ENCODE measurements at places on chromosomes 2 and 18.
A peak's percentile ranks its signal among the peaks of the same experiment; 100 is the strongest.

DNA sequence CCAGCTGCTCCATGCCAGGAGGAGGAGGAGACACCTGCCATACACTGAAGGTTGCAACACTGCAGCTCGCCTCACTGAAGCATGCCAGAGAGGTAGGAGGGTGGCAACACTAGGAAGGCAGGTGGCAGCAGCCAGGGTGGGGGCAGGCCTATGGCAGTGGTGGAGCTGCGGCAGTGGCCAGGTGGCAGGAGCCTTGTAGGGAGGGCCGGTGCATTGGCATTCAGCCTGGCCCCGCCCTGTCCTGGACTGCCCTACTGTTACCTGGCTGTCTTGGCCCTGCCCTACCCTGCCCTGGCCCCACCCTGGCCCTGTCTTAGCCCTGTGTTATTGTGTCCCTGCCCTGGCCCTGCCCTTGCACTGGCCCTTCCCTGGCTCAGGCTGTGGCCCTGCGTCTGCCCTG, 7.4 kb upstream of the ANKRD62 start:
- DNase-seq, result no peak

GRCh38 chr2:174183076-174183475, 65.3 kb downstream of the OLA1 start:
- no peak for DNase-seq

DNA sequence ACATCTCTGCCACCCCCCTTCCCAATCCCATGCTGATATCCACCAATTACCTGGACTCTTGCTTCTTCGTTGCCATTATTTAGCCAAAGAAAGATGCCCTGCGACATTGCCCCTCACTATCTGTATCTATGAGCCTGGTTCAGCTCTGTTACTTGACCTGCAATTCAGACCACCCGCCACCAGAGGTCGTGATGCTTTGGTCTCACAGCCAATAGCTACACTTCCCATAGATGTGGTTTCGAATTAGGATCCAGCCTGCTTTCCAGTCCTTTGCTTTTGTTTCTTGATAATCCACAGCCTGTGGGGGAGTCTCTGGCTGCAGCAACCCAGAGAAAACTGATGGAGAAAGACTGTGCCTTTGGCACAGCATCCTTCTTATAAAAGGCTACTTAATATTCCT, 239.4 kb downstream of the KLHL29 start:
- peak; percentile 39 for DNase-seq

DNA sequence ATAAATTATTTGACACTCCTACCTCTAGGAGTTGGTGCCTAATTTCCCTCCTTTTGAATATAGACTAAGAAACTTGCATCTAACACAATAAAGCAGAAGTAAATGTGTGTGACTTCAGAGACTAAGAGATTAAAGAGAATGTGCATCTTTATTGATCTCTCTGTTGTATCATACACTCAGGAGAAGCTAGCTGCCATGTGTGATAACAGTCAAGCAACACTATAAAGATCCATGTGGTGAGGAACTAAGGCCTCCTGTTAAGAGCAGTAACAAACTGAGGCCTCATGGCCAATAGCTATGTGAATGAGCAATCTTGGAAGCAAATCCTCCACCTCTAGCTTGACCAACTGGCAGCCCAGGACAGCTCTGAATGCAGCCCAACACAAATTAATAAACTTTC, 3.4 kb downstream of the FANCL start:
- DNase-seq, result no peak

- no peak for DNase-seq
Observed at GRCh38 chr2:219553168-219553417, 9.3 kb downstream of the TMEM198 start.

DNA sequence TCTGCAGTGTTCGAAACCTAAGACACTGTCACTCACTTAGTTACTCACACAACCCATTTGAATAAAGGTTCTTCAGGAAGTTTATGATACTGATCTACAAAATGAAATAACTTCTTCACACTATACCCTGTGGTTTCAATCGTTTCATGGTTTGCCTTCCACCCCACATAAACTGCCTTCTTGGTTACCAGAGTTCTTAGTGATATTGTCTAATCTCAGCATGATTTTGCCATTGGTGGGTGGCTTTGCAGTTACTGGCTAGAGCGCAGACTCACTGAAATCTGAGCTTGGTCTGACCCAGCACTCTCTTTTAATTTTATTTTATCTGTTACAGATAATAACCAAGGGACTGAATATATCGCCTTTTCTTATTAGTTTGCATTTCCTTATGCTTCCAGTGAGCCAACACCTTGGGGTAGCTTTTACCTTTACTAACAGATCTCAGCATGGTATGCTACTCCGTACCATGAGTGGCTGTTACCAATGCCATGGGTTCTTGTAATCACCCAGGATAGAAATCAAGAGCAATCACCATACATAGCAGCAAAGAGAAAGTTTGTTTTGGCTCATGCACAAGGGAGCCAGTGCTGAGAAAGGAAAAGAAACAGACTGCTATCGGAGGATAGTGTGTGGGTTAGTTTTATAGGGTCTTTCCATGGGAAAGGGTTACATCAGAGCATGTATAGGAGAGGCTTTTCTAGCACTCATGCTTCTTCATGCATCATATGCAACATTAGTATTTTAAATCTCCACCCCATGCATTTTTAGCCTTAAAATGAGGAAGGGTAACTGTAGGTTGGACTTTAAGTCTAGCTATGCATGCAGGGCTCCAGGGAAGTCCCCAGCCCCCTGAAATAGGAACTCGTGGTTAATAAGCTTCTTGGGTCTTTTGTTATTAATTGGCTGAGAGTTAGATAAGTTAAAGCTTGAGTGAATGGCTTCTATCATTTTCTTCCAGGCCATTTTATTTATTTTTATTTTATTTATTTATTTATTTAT, 33.3 kb downstream of the ANXA4 start:
- peak; percentile 65 for DNase-seq

DNA sequence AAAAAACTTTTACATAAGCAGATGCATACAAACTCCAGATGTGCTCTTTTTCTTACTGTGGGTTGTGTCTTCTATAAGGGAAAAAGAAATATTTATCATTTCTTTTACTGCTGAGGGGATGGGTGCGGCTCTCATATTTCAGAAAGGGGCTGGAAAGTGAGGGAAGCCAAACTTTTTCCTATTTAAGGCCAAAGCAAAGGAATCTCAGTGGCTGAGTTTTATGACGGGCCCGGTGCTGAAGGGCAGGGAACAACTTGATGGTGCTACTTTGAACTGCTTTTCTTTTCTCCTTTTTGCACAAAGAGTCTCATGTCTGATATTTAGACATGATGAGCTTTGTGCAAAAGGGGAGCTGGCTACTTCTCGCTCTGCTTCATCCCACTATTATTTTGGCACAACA, at the start of gene COL3A1:
COL3A1 (plus strand) TSS at position 210 of the 400 bp plus-strand sequence; CDS start at position 327, 117 bp downstream.
- DNase-seq, result no peak

DNA sequence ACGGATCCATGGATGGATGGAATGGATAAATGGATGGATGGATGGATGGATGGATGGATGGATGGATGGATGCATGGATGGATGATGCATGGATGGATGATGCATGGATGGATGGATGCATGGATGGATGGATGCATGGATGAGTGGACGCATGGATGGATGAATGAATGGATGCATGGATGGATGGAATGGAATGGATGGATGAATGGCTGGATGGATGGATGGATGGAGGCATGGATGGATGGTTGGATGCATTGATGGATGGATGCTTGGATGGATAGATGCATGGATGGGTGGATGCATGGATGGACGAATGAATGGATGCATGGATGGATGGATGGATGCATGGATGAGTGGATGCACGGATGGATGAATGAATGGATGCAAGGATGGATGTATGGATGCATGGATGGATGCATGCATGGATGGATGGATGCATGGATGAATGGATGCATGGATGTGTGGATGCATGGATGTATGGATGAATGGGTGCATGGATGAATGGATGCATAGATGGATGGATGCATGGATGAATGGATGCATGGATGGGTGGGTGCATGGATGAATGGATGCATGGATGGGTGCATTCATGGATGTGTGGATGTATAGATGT, 209.2 kb downstream of the ALPK2 start:
- no peak for DNase-seq
